ENCODE measurements at places on chromosomes 1 and 21.

- DNase-seq, result no peak
These were observed 24.3 kb upstream of the COA6 start for GRCh38 chr1:234348964-234349363.

GRCh38 chr1:74652711-74653139 lies 20.9 kb downstream of the ERICH3 start:
- no peak for DNase-seq

DNA sequence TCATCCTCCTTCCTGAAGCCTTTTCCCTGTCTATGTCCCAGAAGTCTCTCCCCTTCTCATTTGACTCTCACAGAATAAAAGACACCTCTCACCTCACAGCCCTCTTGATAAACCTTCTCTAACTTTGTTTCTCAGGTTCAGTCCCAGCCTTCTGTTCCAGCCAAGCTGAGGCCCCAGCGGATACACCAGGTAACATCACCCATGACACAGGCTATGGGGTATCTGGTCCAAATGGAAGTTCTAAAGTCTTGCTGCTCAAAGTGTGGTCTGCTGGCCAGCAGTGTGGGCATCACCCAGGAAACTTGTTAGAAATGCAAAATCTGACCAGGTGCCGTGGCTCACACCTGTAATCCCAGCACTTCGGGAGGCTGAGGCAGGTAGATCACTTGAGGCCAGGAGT lies 23.2 kb downstream of the LY9 start:
- no peak for DNase-seq

DNA sequence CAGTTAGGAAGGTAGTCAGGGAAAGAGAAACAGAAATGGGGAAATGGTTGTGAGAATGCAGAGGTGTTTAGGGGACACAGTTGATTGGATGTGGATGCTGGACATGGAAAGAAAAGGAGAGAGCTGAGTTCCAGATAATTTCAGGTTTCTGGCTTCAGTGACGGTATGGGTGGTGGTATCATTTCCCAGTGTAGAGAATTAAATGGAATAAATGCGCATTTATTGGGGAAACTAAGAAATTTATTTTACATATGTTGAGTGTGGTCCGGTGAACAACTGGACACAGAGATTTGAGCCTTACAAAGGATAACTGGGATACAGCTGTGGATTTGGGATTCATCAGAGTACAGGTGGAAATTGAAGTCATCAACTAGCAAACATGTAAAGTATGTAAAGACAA lies 12.4 kb upstream of the ZNF281 start:
- no peak for DNase-seq

GRCh38 chr1:169081503-169082123 lies 24.9 kb upstream of the ATP1B1 start:
- DNase-seq, result no peak

DNA sequence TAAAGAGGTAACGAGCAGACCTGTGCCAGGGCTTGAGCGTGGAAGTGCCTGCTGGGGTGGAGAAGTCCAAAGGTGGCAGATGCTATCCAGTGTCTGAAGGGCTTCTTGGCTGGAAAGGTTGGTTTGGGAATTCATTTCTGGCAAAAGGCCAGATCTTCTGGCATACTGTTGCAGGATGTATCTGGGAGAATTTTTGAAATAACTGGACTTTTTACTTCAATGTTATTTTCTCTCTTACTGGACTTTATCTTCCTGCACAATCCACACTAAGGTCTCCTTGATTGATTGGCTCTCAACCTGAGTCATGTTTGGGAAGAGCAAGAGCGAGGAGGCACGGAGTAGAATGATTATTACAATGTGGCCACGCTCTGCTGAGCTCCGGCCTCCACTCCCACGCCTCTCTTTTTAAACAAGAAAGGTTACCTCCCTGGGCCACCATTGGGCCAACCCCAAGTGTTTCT lies 278.4 kb downstream of the TM2D1 start:
- DNase-seq, result no peak

- DNase-seq, result no peak
These were observed 2.0 kb upstream of the LMNA start for GRCh38 chr1:156112276-156113137.

DNA sequence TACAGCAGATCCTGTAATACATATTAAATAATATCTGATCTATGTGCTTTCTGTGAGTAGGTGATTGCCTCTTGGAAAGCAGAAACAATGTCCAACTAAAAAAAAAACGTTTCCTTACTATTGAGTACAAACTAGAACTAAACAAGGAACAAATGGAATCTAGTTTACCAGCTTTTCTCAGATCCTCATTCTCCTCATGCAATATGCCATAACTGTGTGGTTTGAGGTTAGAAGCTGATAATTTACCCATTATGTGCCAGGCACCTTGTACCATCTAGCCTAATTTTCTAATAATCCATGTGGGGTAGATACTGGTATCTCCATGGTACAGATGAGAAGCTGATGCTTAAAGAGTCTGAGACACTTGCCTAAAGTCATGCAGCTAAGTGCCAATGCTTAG lies 154.7 kb downstream of the PTGER3 start:
- DNase-seq, result no peak

DNA sequence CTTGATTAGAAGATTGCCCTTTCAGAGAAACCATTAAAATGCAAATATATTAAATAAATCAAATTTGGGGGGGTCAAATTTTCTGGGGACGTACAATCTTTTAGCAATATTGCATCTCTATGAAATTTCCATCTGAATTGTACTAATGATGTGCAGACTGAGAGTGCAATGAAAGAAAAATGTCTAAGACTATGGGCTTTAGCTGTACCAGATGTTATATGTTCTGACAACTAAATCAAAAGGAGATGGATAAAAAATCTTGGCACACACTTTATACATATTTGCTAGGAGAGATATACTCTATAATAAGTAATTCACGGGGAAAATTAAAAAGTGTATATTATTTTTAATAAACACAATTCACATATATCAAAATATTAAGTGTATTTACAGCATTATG lies 13.0 kb upstream of the PLPPR5 start:
- no peak for DNase-seq

DNA sequence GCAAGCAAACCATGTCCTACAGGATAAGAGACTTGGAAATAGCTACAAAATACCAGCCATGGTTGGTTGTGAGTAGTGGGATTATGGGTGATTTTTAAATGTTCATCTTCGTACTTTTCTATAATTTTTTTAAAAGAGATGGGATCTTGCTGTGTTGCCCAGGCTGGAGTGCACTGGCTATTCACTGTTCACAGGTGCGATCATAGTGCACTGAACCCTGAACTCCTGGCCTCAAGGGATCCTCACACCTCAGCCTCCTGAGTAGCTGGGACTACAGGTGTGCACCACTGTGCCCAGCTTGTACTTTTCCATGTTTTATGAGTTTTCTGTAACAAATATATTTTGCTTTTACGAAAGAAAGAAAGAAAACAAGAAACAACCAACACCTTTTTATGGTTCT lies 224.2 kb downstream of the FOXD2 start:
- DNase-seq, result no peak

DNA sequence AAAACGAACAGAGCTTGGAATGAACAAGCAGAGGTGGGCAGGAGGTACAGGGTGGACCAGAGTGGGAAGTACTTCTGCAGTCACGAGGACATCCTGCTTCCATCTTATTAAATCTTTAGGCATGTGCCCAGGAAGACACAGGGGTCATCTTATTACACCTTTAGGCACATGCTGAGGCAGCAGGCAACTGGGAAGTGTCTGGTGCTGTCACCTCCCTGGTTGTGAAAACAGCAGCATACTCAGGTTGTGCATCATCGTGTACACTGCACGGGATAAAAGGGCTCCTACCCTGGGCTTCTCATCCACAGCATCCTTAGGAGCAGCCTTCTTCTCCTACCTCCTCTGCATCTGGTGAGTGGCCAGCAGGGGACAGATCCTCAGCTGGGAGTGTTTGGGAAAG lies at the start of gene LCE3C:
Gene LCE3C, plus strand, starts transcription at position 301 of the 400 bp plus-strand sequence. CDS start 498 bp downstream, outside the sequence.
- no peak for DNase-seq

DNA sequence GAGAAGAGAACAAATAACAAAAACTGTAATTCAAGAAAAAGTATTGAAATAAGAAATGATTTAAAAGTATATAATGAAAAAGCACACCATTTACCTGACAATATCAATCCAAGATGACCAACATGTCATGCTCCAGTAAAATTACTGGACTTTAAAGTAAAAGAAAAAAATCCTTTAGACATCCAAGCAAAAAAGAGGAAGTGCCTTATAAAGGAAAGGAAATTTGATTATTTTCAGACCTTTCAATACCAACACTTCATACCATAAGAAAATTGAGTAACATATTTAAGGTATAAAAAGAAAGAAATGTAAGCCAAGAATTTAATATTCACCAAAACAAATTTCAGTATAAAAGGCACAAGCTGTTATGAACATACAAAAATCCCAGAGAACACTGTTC lies 46.2 kb upstream of the SSX2IP start:
- DNase-seq, result no peak

- DNase-seq, result no peak
These were observed 147.2 kb upstream of the ADAMTS5 start for GRCh38 chr21:27114111-27114510.

DNA sequence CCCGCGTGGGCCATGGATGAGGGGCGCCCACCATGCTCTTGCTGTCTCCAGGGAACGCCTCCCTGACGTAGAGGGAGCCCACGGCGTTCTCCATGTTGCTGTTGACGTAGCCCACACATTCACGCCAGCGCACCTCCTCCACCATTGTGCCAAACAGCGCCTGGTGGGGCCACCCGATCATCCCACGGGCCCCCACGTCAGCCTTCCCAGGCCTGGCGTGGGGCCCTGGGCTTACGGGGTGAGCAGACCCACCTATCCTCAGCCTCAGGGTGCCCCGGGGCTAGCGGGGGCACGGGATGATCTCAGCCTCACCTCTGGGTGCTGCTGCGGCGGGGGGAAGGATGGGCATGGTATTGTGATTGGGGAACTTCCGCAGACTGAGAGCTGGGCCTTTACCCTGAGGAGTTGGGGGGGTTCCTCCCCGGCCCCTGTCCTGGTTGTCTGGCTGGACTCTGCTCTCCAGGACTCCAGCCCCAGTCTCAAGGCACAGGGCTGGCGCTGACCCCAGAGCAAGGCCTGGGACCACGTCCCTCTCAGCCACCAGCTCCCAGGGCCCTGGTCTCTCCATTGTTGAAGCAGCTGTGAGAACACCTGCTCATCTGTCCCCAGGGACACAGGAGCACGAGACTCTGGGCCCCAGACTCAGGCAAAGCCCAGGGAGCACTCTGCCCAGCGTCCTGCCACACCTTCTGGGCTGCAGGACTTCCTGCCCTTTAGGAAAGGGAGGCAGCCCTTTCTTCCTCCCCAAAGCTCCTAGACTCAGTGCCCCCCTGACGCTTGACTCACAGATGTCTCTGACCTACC lies 10.2 kb downstream of the PRXL2B start:
- no peak for DNase-seq

DNA sequence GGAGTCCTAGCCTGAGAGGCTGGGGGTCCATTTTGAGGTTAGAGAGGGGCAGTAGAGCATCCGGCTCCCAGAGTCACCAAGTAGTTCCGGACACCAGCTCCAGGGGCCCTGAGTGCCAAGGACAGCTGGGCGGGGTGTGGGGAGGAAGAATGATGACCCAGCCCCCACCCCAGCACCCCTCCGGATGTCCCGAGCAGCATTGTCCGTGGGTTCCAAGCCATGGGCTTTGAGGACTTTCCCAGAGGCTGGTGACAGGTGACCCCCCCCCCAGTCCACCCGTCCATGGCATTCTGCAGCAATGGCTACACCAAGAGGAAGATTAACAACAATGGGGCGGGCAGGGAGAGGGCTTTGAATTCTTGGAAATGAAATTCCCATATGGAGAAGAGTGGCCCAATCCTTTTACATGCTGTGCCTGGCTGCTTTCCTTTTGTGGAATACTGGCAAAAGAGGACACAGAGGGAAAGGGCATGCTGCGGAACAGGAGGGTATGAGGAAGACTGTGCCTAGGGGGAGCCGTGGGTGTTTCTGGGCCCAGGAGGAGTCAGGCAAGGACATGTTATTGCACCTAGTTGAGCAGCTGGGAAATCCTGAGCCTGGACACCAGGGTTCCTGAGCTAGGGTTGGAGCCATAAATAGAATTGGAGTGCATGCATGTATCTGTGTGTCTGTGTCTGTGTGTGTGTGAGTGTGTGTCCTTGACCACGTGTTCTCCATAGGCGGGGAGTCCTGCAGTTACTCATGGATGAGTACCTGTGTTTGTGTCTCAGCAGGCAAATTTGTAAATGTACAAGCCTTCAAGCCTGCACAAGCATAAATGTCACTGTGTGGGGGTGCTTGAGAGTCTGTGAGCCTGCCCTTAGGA lies 956 bp downstream of the ATP1A2 start:
- no peak for DNase-seq

GRCh38 chr1:196896355-196896754 lies 8.5 kb downstream of the CFHR4 start:
- no peak for DNase-seq

DNA sequence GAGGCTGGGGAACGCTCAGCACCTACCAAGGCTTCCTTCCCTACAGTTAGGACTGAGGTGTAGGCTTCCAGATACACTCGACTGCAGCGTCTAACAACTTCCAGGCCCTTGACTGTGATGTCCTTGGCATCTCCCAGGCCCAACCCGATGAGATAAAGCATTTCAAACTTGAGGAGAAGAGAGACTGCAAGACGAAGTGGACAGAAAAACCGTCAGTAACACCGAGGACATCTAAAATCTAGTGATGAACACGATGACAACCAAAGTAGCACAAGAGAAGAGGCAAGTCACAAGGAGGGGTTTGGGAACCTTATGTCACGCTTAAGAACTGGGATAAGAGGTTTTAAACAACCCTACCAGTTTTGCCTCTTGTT lies 314 bp downstream of the DPH5 start:
- no peak for DNase-seq

DNA sequence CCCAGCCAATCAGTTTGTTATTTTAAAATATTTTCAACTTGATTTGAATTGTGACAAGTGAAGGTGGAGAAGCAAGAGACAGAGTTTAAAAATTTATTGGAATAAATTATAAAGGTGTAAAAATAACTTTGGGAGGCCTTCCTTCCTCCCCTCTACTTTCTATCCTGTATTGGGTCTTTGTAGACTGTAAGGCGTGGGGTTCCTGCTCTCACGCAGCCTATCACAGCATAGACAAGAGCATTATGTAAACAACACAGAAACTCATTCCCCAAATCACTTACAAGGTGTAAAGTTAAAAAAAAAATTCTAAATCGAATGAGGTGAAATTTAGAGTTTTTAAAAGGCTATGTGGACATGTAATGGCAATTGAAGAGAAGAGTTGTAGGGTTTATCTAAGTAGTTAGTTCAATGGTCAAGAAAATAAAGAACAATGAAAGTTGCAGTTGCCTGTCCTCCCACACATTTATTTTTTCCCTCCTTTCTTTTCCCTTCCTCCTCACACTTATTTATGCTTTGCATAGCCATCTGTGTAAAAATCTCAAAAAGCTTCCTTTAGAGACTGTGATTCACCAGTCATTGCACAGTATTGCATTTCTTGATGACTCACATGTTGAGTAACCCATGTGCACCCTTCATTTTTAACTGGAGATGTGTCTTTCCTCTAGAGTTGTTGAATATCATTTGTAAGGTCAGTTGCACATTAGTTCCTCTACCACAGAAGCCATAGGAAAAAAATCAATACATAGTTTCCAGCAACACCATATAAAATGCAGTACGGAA lies 242.2 kb downstream of the PTPRC start:
- DNase-seq, result no peak

DNA sequence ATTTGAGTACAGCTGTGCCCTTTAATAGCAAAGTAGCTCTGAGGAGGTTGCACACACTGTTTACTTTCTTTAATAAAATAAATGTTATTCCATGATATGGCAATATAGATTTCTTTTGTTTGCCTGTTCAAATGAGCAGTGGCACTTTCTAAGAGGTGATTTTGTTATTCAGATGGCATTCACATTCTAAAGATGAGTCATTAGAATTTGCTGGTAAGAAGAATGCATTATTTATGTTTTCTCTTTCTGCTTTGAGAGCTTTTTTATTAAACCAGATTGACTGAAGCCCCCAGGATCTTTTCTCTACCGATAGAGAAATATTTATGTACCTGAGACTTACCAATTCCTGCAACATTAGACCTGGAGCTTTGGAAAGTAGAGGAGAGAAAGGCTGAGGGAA lies 11.2 kb upstream of the LEPR start:
- no peak for DNase-seq

Measured in iPS DF 19.7 (cell line).